Calu3 (cell line): ENCODE measurements at places on chromosomes 12 and 14. TPM values are rescaled to one million over a fixed set of nuclear protein-coding genes. Genes with fewer than 3 reads are reported as not detected.

GRCh38 chr12:68521321-68521839 is 89.3 kb upstream of the RAP1B start:
- DNase-seq, result peak; percentile 21

Gene OVCH1
- not detected in 2 replicates for total RNA-seq

Gene KRT83
- total RNA-seq, result not detected in 2 replicates

GRCh38 chr14:104888489-104889374 is 23.7 kb downstream of the CEP170B start:
- no peak for DNase-seq

DNA sequence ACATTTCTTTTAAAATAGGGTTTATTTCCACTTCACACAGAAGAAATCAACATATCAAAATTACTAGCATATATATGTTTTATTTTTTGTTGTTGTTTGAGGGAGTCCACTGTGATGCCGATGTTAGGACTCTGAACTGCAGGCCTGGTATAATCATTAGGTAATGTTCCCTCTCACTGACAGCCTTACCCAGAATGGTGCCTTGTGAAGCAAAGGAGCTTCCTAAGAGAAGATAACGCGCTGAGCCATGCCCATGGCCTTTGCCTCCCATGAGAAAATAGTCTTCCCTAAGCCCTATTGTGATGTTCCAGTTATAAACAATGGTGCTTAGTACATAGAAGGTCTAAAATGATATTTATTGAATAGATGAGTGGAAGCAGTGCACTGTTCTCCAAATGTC is 12.0 kb downstream of the GNG2 start:
- no peak for DNase-seq

- DNase-seq, result no peak
Measured at GRCh38 chr12:9721394-9722092, 11.4 kb downstream of the CLECL1 start.

DNA sequence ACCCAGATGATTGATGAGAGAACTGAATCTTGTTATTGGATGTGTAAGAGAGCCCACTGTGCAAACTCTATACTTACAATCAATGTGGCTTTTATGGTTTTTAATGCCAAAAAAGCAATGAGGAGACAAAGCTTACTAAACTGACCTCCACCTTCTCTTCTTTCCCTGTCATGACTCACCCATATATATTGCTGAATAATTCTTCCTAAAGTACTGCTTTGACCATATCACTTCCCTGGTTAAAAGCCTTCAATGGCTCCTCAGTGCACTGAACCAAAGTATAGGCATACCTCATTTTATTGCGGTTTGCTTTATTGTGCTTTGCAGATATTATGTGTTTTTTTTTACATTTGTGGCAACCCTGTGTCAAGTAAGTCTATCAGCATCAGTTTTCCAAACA is 138.4 kb upstream of the PELI2 start:
- no peak for DNase-seq

- no peak for DNase-seq
Measured at GRCh38 chr14:68167383-68168087, 348.0 kb downstream of the RAD51B start.

DNA sequence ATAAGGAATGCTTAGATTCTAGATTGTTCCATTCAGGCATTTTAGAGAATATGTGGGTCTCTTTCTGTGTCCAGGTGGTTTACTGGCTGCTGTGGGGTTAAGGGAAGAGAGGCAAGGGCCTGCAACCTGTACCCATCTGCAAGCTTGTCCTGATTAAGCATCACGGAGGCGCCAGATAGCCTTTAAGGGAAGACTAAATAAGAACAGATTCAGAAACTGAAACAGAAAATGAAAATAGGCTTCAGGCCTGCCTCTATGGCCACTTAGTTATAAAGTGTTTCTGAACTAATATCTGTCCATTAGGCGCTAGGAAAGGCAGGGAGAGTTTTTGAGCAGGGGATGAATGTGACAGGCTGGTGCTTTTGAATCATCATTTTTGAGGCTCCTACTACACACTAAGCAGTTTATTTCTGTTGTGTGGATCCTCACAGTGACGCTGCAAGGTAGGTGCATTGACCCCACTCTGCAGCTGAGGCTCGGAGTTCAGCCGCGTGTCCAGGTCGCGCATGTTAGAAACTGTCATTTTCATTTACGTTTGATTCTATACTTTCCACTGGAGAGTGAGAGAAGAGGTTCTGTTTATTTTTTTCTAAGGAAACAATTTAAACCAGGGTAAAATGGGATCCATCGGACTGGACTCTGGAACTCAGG is 47.4 kb downstream of the SLC6A12 start:
- DNase-seq, result no peak
